ENCODE measurements at places on chromosomes 11 and 22. TPM values are rescaled to one million over a fixed set of nuclear protein-coding genes. Genes with fewer than 3 reads are reported as not detected.
A peak's percentile ranks its signal among the peaks of the same experiment; 100 is the strongest.

DNA sequence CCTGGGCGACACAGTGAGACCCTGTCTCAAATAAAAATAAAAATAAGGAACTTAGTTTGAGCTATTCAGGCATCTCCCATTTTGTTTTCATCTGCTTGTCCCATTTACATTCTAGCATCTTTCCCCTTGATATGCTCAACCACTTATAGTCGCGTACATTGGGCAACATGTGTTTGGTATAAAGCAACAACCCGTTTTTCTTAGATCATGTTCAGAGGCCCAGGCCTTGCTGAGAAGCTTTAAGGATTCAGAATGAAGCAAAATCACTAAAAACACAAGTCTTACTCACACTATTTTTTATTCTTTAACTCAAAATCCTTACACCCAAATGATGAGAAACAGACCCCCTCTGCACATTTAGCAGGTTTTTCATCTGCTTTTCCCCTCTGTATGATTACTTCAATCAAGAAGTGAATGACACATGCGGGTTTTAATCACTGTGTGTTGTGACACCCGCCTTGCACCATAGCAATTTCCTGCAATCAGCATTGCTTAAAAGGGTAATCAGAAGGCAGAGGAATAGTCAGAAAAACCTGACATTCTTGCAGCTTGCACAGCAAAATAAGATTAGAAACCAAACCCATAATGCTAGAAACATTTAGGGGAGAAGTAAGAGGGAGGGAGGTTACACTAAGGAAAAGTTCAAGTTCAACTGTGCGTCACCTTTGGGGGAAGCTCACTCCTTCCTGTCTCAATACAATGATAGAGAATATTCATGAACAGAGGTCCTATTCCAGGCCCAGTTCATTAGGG, 25.9 kb downstream of the ALG9 start:
- DNase-seq = no peak

DNA sequence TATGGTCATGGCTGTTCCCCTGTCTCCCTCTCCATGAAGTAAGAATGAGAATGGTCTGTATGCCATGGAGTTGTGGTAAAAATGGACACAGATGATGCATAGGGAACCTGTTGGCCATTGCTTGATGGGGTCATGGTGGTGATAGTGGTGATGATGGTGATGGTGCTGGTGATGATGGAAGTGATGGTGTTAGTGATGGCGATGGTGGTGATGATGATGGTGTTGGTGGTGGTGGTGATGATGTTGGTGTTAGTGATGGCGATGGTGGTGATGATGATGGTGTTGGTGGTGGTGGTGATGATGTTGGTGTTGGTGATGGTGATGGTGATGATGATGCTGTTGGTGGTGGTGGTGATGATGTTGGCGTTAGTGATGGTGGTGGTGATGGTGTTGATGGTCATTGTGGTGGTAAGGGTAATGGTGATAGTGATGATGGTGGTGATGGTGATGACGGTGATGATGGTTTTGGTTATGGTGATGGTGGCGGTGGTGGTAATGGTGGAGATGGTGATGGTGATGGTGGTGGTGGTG, 5.1 kb upstream of the CACNA1I start:
- DNase-seq = no peak

DNA sequence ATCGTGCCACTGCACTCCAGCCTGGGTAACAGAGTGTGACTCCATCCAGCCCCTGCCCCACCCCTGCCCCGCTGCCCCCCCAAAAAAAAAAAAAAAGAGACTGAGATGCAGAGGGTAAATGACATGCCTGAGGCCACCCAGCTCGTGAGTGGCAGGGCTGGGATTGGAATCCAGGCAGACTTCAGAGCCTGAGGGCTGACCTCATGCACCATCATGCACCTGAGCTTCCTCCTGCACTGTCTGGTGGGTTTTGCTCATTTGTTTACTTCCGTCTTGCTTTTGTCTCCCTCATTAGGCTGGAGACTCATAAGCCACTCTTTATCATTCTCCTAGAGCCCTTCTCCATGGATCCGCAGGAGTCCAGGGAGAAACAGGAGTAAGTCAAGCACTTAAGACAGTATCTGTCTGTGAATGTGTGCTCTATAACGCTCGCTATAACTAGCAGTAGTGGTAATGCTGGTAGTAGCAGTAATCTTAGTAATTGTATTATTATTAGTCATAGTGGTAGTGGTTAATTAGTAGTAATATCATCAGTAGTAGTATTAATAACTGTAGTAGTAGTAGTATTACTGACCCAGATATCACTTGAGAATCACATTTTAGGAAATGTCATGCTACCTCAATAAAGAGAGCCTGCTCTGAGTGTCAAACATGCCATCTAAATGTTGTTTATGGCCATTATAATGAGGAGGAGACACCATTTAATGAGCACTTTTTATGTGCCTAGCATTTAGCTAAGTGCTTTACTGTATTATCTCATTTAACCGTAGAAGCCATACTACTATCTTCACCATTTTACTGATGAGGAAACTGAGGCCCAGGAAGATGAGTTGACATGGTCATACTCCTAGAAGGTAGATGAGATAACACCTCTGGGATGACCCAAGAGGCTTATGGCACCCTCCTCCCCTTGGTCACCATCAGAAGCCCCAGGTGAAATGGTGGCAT, 85.0 kb downstream of the NAT10 start:
- no peak for DNase-seq

DNA sequence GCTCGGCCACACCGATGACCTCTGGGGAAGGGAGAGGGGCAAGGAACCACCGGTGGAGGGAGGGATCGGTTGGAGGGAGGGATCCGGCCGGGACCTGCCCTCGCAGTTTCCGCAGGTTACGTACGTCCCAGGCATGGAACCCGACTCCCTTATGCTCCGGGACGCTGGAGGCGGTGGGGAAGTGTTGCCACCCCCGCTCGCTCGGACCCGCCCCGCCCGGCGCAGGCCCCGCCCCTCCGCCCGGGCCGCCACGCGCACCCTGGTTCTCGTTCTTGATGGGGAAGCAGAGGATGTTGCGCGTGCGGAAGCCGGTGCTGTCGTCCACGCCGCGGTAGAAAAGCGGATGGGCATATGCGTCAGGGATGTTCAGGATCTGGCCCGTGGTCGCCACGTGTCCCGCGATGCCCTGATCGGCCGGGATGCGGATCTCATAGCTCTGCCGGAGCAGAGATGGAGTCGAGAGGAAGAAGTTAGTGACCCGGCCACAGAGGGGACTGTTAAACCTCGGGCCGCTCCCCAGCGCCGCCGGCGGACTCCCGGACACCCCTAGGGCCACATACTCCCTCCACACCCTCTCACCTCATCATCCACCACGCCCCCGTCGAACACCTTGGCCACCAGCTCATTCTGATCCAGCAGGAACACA, 89.8 kb downstream of the PDE2A start:
- no peak for DNase-seq

DNA sequence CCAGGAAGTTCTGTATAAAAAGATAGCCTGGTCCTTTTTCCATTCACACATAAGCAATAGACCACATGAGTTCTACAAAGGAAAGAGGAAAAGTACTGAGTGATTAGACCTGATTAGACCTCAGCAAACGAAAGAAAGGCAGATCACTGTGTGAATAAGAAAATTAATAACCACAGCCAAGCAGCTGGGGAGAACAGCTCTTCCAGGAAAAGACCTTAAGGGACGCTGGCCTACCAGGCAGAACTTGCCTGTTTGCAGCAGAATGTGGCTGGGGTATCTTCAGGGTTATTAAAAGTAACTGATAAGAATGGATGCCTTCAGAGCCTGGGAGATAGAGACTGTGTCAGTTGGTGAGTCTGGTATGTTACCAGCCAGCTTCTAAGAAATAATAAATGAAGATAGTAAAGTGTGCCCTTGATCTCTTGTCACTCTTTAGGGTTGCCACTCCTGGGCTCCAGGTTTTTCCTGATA, 172.9 kb downstream of the DBX1 start:
- DNase-seq = no peak

GRCh38 chr11:130260080-130260627, 54.6 kb downstream of the ZBTB44 start:
- no peak for DNase-seq

GRCh38 chr11:125075900-125076317, 12.8 kb downstream of the SLC37A2 start:
- no peak for DNase-seq

- DNase-seq = peak; percentile 51
Observed at GRCh38 chr11:77249427-77249826, 52.1 kb downstream of the GDPD4 start.

DNA sequence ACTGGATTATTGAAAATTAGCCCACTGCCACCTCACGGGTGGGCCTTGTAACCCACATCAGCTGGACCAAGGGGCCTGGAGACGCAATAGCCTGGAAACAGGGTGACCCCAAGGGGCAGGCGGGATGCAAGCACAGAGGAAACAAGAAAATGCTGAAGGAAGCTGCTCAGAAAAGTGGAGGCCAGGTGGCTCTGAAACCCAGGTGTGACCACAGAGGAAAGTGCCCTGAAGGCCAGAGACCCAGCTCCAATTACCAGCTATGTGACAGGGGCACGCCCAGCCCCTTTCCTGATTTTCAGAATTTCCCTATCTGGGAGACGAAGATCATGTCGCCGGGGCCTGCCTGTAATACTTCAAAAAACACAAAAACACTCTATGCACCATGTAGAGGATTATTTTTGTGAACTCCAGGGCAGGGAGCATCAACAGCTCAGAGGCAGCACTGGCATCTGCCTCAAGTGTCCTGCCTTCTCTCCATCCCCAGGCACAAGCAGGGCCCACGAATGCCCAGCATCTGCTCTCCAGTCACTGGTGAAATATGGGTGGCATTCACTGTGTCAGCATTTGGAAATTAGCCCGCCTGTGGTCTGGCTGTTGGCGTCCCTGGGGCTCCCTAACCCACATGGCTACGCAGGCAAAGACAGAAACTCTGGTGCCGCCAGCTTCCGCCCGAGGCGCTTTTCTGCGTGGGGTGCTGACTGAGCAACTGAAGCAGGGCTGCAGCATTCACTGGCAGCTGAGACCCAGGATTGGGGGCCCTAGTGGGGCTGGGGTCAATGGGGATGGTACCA, 6.3 kb downstream of the KCNJ1 start:
- DNase-seq = peak; percentile 17

The C22orf42 gene
- total RNA-seq = not detected

DNA sequence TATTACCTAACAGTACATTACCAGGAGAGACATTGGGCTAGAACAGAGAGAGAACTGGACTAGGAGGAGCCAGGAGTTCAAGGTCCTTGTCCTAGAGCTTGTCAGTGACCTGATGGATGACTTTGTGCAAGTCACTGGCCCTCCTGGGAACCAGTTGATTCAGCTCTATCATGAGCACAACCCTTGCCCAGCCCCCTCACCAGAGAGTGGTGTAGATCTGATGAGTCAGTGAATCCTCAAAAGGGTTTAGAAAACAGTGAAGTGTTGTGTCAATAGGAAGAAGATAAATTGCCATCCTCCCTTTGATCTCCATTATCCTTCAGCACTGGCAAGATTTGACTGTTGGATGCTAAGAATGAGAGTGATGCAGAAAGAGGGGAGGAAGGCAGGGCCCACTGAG, 24.3 kb downstream of the NEU3 start:
- DNase-seq = no peak

- no peak for DNase-seq
Observed at GRCh38 chr22:30555282-30556210, 9.0 kb upstream of the SEC14L6 start.

DNA sequence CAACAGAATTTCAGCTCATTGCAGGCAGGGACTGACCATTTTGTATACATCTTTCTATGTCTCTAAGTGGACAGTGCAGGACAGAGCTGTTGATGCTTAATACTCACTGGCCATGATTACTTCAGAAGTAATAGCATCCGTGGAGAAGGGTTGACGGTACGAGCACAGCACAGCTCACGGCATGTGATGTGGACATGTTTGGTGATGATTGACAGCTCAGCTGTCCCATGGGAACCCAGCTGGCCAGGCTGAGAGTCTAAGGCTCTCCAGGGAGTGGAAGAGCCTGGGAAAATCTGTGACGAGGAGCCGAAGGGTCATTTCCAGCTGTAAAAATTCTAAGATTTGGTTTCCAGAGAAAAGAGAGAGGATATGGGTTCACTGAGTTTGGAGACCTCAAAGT, 198.2 kb downstream of the SNX19 start:
- DNase-seq = no peak

- DNase-seq = no peak
Observed at GRCh38 chr11:69461272-69461962, 20.0 kb upstream of the LINC01488 start.

- DNase-seq = no peak
Observed at GRCh38 chr11:123650901-123651300, 3.5 kb downstream of the SCN3B start.

GRCh38 chr22:44163536-44163935, 17.2 kb upstream of the PARVG start:
- DNase-seq = no peak

DNA sequence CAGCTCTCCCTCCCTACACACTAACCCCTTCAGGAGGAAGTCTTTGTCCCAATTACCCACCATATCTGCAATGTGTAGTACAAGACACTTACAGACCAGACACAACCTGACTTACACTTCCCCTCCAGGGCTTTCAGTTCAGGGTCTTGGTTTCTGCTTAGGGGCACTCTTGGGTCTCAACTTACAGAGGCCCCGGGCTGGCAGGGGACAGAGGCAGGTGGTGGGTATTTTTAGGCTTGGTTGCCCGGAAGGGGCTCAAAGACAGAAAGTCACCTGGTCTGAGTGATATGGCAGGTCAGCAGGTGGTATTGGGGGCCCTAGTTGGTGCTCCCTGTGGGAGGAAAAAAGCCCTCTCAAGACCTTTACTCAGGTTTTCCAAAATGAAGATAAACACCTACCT, 3.4 kb upstream of the TMEM184B start:
- DNase-seq = no peak

DNA sequence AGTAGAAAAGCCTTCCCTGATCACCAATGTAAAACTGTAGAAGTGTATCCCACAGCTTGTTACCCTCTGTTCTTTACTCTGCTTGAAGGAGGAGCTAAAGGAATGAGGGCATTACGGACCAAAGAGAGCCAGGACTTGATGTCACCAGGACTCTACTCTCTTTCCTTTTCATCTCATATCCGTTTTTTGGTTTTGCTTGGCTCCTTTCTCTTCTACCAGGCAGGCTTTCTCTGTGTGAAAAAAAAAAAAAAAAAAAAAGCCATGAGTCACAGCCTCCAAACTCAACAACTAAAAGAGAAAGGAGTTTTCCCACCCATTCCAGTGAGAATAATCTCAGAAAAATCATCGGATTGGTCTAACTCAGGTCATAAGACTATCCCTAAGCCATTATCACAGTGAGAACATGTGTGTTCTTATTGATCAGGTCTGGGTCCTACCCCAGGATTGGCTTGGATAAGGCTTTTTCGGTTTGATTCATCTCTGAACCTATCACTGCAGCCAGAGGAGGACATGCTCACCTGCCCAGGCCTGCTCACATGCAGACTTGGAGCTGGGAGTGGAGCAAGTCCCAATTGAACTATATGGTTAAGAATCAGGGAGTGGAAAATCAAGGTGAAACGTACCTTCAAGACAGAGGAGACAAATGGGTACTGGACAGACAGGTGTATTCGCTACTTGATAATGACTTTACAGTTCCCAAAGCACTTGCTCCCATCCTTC, 19.4 kb upstream of the LRRC55 start:
- no peak for DNase-seq
